Fibroblast of villous mesenchyme (primary cell): ENCODE measurements at places on chromosomes 7 and 10.

- no peak for DNase-seq
Measured at GRCh38 chr7:99170065-99170729, 26.3 kb upstream of the SMURF1 start.

- DNase-seq, result no peak
Measured at GRCh38 chr10:106504536-106504935, 660.0 kb downstream of the SORCS1 start.

DNA sequence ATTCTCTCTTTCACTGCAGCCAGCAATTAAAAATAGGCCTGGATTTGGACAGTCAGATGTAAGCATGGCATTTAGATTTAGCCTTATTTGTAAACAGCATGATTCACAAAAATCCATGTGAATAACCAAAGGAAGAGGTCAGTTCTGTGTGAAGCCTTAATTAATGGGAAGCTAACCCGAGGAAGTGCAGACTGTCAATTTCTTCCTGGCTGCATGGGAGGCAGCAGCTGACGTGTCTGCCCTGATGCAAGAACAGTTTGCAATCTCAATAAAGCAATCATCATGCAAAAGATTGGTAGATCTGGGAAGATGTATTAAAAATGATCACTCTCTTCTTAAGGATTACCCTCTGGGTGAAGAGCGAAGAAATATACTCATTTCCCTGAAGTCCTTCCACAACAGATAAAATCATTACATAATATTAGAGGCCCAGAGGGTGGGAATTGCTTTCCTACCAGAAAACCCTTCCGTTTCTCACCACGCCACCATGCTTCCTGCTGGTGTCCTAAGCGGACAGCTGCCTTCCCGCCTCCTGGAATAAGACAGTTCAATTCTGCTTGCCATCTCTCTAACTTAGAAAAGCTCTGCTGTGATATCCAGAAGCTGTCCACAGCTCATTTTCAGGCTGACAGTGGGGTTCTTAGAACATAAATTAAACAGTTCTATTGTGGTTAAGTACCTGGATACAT lies 526.7 kb upstream of the NRP1 start:
- peak; percentile 60 for DNase-seq

GRCh38 chr7:100804681-100805431 lies 22.5 kb downstream of the EPHB4 start:
- DNase-seq, result peak; percentile 63

- DNase-seq, result no peak
Measured at GRCh38 chr7:6398943-6399342, 48.8 kb downstream of the DAGLB start.

GRCh38 chr10:112520914-112521313 lies 73.9 kb downstream of the VTI1A start:
- DNase-seq, result peak; percentile 20

DNA sequence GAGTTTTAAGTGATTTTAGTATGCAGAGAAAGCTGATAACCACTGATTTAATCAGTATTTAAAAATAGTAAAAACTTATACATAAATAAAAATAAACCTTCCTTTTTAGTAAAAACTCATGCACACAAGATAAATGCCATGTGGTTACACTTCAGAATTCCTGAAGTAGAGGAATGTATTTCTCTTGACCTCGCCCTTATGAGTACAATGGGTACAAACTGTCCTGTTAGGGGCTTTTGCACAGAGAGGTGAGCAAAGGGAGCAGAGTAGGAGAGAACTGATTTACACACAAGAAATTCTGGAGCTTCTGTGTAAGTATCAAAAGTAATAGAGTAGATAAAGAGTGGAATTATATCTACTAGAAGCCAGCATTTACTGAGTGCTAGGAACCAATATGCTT lies 279.6 kb downstream of the PPP1R3A start:
- no peak for DNase-seq
